ENCODE measurements at places on chromosomes 11 and 22. TPM values are rescaled to one million over a fixed set of nuclear protein-coding genes. Genes with fewer than 3 reads are reported as not detected.

GRCh38 chr11:86617502-86617901, 54.9 kb downstream of the ME3 start:
- DNase-seq: no peak

The RAG1 gene
- 0.17 TPM for total RNA-seq

The APOA4 gene
- total RNA-seq: not detected

- no peak for DNase-seq
Measured at GRCh38 chr11:30594646-30595411, 8.7 kb upstream of the MPPED2 start.

DNA sequence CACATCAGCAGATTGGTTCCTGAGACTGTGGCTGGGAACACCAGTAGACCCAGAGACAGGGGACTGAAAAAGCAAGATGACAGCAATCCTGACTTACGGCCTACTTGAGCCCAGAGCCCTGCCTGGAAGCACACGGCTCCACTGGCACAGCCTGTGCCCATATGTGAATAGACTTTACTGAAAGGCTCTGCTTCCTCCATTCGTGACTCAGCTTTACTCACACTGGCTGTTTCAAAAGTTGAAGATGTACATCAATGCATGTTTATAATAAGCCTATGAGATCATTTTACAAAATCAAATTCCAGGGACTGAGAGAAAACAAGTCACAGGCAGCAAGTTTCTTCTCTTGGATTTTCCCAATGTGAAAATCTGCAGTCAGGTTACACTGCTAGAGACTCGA, 134.6 kb upstream of the TEAD1 start:
- DNase-seq: peak; percentile 89

- DNase-seq: peak; percentile 60
Measured at GRCh38 chr11:114166897-114167323, 107.4 kb downstream of the ZBTB16 start.

The HEPHL1 gene
- 0.06 TPM for total RNA-seq

DNA sequence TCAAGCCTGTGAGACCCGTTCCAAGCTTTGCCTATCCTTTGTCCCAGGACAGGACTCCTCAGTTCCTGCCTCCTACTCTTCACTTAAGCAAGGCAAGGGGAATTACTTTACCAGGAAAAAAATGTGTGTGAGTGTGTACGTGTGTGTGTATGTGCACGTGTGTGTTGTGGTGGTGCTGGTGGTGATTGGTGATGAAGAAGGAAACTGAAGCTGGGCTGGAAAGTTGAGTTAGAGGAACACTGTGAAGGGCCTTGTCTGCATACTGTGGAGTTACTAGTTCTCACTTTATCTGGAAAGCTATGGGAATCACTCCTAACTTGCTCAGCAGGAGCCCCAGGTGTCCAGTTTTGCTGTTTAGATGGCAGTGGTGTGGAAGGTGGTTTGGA, 378 bp downstream of the OR51D1 start:
- DNase-seq: no peak

DNA sequence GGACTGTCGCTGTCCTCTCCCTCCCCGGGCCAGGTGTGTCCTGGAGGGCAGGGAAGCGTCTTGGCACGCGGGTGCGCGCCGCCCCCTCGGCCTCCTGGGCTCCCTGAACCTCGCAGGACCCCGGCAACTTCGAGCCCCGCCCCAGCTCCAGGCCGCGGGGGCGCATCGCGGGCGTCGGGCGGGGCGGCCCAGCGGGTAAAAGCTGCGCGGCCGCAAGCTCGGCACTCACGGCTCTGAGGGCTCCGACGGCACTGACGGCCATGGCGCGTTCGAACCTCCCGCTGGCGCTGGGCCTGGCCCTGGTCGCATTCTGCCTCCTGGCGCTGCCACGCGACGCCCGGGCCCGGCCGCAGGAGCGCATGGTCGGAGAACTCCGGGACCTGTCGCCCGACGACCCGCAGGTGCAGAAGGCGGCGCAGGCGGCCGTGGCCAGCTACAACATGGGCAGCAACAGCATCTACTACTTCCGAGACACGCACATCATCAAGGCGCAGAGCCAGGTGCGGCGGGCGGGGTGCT, at the start of gene CST6:
TSS of gene CST6 (plus strand) at position 224 of the 519 bp plus-strand sequence. CDS start at position 261, 37 bp downstream.
- no peak for DNase-seq

- no peak for DNase-seq
Measured at GRCh38 chr11:83813296-83813695, 527.1 kb upstream of the CCDC90B start.

The PRDM11 gene
- total RNA-seq: 10.2 TPM

- no peak for DNase-seq
Measured at GRCh38 chr11:75770102-75770501, 1.5 kb downstream of the DGAT2 start.

GRCh38 chr11:69086152-69087132, 37.7 kb downstream of the TPCN2 start:
- DNase-seq: no peak

- no peak for DNase-seq
Measured at GRCh38 chr22:27113641-27114040, 456.3 kb downstream of the MIAT start.

DNA sequence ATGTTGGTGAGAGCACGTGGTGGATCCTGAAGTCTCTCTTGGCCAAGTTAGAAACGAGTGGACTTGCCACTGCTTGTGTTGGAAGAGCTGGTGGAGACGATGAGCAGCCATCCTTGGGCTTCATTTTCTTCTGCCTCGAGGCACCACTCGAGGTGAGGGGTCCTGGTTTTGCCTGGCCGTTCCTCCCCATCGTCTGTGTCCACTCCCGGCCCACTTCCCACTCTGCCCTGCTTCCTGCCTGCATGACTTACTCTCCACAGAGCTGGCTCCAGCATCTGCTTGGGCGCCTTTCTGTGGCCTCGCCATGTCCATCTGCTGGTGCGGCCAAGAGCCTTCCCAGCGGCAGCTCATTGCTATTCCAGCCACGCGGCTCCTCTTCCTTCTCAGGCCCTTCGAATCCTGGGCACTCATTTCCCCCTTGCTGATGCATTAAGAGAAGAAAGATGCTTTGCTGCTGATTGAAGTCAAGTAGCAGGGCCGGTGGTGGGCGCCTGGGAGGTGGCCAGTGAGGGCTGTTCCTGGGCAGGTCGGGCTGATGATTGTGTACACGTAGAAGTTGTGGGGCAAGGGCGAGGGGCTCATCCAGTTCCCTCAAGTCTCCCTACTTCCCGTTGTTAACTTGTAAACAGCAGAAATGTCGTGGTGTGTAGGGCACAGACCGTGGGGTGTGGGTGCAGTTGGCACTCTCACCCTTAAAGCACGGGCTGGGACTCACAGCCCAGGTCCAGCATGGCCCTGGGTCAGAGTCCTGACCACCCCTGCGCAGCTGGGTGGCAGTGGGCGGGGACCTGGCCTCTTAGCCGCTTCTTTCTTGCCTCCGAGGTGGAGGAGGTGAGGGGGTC, 292.0 kb downstream of the TBC1D22A start:
- no peak for DNase-seq

The OR52I1 gene
- total RNA-seq: not detected

DNA sequence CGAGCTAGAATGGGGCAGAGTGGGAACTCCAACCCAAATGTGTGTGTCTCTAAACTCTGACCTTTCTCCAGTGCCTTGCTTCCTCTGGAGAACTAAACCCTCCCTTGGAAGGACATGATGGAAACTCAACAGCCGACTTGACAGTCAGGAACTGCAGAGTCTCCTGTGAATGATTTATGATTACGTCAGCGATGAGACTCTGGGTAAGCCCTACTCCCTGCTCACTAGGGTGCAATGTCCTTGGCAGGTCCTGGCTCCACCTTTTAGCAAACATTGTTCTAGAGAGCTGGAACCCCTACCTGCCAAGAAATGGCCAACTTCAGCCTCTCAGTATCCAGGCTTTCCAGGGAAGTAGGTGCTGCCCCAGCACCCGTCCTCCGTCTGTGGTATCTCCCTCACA, 96.1 kb upstream of the CD82 start:
- no peak for DNase-seq

The PGA3 gene
- not detected for total RNA-seq
